Eye (tissue), 1 donor: ENCODE measurements at places on chromosomes 5 and 9.

DNA sequence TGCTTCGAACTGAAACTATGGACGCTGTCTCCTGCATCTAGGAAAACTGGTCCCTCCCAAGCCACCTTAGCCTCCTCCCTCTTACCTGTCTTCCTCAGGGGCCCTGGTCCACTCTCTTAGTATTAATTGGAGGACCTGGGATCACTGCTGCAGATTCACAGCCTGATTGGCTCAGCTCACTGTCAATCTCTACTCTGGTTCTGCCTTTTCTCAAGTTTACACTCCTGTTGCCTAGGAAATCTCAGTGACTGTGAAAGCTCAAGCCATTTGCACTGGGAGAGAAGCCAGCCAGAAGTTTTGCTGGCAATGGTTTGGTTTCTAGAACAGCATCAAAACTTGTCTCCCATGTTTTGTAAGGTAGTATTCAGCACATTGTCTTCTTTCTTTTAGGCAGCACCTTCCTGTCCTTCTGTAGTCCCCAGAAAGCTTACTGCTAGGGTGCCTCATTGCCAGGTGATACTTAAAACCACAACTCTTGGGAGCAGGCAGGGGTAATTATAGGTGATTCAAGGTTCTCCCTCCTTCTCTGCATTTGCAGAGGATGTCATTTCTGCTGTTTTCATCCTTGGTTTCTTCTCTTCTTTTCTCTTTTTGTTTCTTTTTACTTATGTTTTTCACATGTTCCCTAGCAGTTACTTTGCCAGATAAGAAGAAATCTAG is at the start of gene CAPSL:
TSS of gene CAPSL (minus strand) at position 55 of the 660 bp plus-strand sequence. CDS start 17,502 bp downstream, outside the sequence.
- DNase-seq = peak; percentile 90

GRCh38 chr9:94611638-94612068 is 18.0 kb upstream of the FBP2 start:
- DNase-seq = no peak

GRCh38 chr5:4921929-4922328 is 218.2 kb upstream of the ADAMTS16 start:
- no peak for DNase-seq

DNA sequence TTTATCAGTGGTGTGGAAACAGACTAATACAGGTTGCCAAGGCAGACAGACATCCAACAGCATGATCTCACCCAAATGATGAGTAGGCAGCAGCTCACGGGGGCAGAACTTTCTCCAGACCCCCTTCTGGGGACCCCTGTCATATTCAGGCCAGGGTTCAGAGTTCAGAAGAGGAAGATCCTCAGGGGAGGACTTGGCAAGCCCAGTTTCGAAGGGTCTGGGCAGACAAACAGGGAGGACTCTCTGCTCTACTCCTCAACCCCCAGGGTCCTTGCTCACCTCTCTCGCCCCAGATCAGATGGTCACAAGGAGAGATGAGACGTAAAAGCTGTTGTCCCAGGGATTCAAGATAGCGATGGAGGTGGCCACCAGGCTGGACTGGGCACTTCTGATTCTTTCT is 215.1 kb upstream of the MVB12B start:
- DNase-seq = no peak

- no peak for DNase-seq
Observed at GRCh38 chr9:97892421-97892820, 29.9 kb downstream of the TRMO start.

- no peak for DNase-seq
Observed at GRCh38 chr5:82534986-82535385, 256.8 kb upstream of the RPS23 start.

- DNase-seq = peak; percentile 91
Observed at GRCh38 chr9:124852829-124853531, at the start of gene WDR38. TSS of gene WDR38 (plus strand) at chr9:124853460. CDS start at chr9:124853532, 72 bp downstream.

DNA sequence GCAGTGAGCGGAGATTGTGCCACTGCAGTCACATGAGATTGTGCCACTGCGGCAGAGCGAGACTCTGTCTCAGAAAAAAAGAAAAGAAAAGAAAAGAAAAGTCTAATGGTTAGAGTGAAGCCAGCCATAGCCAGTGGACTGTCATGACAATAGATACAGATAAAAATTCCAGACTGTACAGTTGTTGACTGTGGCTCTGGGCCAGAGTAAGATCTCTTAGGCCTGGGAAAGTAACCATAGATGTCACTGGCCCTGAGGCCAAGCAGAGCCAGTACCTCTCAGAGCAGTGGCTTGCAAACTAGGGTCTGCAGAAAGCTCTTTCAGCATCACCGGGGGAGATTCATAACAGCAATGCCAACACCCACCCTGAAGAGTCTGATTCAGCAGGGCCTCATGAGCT is 44.1 kb upstream of the SUB1 start:
- DNase-seq = no peak

DNA sequence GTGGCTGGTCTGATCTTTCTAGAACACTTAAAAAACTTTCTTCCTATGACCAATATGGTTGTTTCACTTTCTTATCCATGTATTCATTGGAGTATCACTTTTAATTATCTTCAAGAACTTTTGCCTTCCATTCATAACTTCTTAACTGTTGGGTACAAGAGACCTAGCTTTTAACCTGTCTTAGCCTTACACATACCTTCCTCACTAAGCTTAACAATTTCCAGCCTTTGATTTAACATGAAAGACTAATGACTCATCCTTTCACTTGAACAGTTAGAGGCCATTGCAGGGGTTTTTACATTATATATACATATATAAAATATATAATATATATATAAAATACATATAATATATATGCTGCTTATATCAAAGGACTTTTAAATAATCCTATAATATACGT is 57.9 kb downstream of the ABHD17B start:
- no peak for DNase-seq

- no peak for DNase-seq
Observed at GRCh38 chr9:114228016-114228808, 72.9 kb downstream of the COL27A1 start.

- DNase-seq = no peak
Observed at GRCh38 chr5:126658561-126658960, 57.8 kb downstream of the PHAX start.

GRCh38 chr9:84673806-84674205 is 4.3 kb downstream of the NTRK2 start:
- DNase-seq = no peak

GRCh38 chr5:157972579-157972978 is 113.6 kb upstream of the CLINT1 start:
- no peak for DNase-seq

DNA sequence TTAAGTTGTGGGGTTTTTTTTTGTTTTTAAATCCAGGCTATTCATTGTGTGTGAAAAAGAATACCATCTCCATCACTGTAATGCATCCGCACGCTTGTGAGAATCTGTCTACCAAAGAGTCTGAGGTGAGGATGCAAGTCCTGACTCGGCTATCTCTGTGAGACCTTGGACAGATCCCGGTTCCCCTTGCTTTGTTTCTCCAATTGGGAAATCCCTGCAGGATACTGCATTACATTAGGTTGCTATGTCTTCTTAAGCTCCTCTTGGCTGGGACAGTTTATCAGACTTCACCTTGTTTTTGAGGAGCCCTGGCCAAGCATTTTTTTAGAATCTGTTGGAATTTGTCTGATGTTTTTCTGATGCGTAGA is 46.8 kb downstream of the GALNT10 start:
- DNase-seq = no peak

DNA sequence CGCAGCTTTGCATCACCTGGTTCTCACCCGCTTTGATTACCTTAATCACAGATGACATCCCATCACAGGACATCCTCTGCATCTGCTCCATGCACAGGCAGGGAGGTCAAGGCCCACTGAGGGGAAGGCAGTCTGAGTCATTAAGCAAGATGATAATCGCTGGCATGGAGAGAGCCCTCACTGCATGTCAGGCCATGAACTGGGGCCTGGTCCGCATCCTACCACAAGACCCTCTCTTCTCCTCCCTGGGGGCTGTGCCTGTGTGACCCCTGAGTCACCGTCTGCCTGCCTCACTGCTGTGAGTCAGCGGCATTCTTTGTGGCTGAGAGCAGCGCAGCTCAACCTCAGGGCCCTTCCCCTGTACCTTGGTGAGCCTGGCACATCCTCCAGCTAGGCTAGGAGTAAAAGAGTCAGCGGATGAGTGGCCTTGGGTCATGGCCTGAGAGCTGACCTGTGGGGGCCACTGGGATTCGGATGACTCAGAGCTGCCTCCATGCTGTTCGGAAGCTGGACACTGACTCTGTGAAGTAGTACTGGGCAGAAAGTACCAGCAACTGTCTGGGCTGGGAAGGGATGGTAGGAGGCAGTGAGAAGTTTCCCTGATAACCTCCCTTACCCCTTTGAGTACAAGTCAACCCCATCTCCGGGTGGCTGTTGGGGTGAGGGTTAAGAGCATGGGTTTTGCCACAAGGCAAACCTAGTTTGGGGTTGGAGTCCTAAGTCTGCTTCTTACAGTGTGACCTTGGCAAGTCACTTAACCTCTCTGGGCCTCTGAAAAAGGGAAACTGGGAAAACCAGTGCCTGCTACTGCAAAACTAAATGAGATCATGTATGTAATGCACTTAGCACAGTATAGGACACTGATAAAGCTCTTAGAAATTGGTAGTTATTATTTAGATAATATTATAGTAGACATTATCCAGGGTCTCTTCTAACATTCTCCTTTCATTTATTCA is 14.6 kb upstream of the ARSI start:
- DNase-seq = peak; percentile 68

DNA sequence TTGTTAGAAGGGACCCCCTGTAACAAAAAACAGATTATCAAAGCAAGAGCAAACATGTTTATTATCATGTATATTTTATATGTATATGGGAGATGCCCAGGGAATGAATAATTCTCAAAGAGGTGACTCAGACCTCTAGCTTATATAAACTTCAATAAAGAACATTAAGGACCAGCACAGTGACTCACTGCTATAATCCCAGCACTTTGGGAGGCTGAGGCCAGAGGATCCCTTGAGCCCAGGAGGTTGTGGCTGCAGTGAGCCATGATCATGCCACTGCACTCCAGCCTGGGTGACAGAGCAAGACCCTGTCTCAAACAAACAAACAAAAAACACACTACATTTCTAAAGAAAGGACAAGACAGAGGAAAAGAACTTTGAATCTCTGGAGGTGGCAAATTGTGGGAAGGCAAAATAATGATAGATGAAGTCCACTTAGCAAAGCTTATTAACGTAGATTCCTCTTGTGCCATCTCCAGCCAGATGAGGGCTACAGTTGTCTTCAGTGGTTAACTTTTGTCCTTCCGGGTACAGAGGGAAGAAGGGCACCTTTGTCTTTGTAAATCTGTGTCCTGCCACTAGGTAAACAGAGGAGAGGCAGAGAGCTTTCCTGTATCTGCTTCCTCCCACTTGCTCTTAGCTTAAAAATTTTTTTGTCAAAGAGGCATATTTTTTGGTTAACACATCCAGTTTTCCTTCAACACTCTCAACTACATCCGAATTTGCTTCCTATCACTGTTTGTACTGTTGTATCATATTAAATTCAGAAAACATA is 7.5 kb upstream of the RFK start:
- DNase-seq = no peak

DNA sequence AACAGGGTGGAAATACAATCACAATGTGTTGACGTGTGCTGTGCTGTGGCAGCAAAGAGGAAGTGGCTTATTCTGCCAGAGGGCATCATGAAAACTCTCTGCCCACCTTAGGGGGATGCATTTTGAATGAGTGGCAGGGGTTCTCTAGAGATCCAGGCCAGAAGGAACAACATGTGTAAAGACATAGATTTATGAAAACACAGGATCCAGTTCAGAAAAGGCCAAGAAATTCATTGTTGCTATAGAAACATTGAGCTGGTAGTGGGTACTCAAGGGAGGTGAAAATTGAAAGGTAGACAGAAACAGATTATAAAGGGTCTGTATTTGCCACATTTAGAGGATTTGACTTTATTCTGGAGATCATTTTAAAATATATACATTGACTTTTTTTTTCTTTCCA is 417.7 kb downstream of the ENC1 start:
- no peak for DNase-seq

DNA sequence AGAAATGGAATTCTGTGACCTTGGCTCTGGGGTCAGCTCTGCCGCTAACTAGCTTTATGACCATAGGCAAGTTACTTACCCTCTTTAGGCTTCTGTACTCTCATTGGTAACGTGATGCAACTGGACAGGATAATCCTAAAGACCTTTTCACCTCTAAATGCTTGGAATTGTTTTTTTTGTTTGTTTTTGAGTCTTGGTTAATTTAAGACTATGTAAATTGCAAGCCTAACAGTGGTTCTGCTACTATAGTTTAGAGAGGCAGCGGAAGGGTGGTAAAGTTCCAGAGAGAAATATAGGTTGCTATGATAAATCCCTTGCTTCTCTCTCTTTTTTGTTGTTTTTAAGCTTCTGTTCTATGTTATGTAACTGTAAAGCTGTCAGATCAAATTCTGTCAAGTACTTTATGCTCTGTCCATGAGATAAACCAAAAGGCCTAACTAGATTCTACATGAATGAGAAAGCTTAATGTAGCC is 17.6 kb downstream of the FAM169A start:
- peak; percentile 91 for DNase-seq

- DNase-seq = no peak
Observed at GRCh38 chr5:118554981-118555380, 433.4 kb downstream of the DTWD2 start.

DNA sequence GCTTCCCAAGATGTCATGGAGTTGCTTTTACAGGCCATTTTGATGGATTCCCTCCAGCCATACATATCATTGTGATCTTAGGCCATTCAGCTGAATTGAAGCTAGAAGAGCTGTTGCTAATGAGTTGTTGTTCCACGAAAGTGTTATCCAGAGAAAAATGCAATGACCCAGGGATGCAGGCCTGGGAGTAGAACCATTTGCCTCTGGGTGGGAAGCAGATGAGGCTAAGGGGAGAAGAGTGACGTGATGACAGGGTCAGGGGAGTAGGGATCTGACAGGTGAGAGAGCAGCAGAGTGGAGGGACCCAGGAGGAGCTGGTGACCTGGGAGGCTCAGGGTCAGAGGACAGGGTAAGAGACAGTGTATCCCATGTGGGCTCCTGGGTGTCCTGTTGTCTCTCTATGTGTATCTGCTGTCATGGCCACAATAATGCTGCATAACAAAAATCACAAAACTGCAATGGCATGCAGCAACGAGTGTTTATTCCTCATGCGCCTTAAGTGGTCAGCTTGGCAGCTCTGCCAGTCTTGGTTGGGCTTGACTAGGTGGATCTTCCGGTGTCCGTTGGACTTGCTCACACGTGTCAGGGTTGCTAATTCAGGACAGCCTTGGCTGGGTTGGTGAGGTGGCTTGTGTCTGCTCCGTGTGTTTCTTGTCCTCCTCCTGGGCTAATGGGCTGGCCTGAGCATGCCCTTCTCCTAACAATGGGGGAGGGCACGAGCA is 90.6 kb downstream of the LIFR start:
- no peak for DNase-seq

GRCh38 chr9:90966031-90966290 is 164.3 kb downstream of the SYK start:
- DNase-seq = no peak

GRCh38 chr5:146069780-146070099 is 35.6 kb downstream of the PLAC8L1 start:
- no peak for DNase-seq

- DNase-seq = peak; percentile 85
Observed at GRCh38 chr5:56449071-56449640, 216.0 kb upstream of the ANKRD55 start.

GRCh38 chr5:19241690-19242089 is 746.3 kb downstream of the CDH18 start:
- DNase-seq = no peak
